Chondrocyte (in vitro differentiated cells): ENCODE measurements at places on chromosomes 5 and 9. TPM values are rescaled to one million over a fixed set of nuclear protein-coding genes. Genes with fewer than 3 reads are reported as not detected.

- no peak overlapping the region for H3K27ac ChIP-seq
- peaks cover 3% of the 10 kb centered on the region for H3K4me1 ChIP-seq
- no peak for DNase-seq
- H3K27me3 ChIP-seq = peaks cover 23% of the 10 kb centered on the region
- no peak overlapping the region for H3K4me3 ChIP-seq
- peaks cover 2% of the 10 kb centered on the region for H3K36me3 ChIP-seq
Measured at GRCh38 chr5:128885649-128886255, 79.5 kb upstream of the SLC27A6 start.

DNA sequence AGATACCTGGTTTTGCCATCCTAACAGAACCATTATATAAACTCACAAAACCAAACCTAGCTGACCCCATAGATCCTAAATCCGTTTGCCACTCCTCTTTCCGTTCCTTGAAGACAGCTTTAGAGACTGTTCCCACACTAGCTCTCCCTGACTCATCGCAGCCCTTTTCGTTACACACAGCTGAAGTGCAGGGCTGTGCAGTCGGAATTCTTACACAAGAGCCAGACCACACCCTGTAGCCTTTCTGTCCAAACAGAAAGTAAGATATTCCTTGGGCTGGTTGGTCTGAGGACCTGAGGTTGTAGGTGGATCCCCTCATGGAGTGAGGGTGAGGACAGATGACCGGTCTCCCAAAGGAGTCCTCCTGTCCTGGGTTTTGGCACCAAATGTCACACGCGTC lies 56.7 kb upstream of the NAA35 start:
- H3K27ac ChIP-seq = no peak overlapping the region
- no peaks in the 10 kb centered on the region for H3K27me3 ChIP-seq
- H3K36me3 ChIP-seq = no peaks in the 10 kb centered on the region
- no peak overlapping the region for H3K4me3 ChIP-seq
- no peak for DNase-seq
- peaks cover 4% of the 10 kb centered on the region for H3K4me1 ChIP-seq

GRCh38 chr9:21579247-21579671 lies 97.1 kb upstream of the IFNE start:
- no peaks in the 10 kb centered on the region for H3K27me3 ChIP-seq
- no peak overlapping the region for H3K4me3 ChIP-seq
- H3K4me1 ChIP-seq = peaks cover 26% of the 10 kb centered on the region
- H3K36me3 ChIP-seq = no peaks in the 10 kb centered on the region
- no peak overlapping the region for H3K27ac ChIP-seq

GRCh38 chr9:117134826-117135500 lies 279.9 kb downstream of the ASTN2 start:
- no peak for DNase-seq
- no peak overlapping the region for H3K4me3 ChIP-seq
- no peaks in the 10 kb centered on the region for H3K4me1 ChIP-seq
- peaks cover 4% of the 10 kb centered on the region for H3K27me3 ChIP-seq

DNA sequence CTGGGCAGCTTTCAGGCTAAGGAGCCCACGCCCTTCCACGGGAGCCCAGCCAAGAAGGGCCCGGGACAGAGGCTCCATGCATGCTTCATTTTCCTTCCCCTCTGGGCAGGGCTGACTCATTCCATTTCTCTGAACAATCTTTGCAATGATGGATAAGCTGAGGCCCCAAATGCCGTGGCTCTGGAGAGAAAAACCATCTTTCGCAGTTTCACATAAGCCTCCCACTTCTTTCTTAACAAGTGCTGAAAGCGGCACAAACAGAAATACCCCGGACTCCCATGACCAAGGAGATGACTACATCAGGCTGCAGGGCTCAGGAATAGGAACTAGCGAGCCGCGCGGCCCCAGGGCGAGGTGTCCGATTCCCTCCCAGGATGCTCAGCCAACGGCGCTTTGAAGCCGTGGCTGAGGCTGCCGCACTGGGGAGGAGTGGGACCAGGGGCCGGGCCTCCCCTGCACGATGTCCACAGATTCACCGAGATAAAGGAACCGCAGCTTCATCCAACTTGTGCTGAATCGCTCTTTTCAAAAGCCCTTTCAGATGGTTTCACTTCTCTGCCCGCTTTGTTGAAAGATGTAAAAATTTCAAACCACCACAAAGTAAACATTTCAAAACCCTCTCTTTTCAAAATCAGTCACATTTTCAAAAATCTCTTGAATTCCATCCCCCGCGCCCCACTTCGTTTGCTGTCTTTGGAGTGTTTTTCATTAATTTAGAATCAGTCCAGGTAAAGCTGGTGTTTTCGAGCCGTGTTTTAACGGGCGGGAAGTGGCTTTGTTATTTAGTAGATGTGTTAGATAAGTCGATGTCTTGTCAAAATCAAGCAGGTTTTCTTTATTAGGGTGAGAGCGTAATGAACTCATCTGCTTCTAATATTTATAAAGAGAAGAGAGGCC lies 96.5 kb upstream of the LMX1B start:
- peak overlapping the region; percentile 67 for H3K4me3 ChIP-seq
- peaks cover 30% of the 10 kb centered on the region for H3K4me1 ChIP-seq
- peak overlapping the region; percentile 89 for H3K27ac ChIP-seq
- H3K27me3 ChIP-seq = peaks cover 4% of the 10 kb centered on the region
- no peaks in the 10 kb centered on the region for H3K36me3 ChIP-seq

DNA sequence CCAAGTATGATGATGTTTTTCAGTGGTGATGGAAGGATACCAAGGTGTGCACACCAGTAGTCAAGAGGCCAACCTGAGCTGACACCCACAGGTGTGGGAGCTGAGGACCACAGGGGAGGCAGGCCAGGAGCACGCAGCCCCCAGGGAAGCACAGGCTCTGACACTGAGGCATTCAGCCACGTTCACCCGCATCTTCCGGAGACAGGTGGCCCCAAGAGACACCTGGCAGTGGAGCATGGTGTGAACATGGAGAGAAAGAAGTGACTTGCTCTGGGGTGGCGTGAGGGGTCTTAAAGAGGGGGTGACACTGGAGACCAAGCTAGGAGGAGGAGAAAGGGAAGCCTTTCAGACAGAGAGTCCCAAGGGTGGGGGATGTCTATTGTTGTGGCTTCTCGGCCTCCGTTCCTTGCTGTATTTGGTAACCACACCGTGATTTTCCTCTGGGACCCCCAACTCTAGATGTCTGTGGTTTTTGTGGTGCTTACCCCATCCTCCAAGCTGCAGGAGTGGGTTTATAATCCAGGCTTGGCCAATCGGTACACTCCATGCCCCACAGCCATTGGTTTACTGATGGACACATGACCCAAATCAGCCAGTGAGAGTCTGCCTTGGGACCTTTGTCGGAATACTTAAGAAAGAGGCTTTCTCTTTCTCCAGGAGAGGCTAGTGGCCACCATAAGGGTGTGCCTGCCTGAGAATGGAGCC lies 84.6 kb downstream of the HRH2 start:
- no peak for DNase-seq
- peaks cover 36% of the 10 kb centered on the region for H3K27me3 ChIP-seq
- H3K4me3 ChIP-seq = no peak overlapping the region
- H3K27ac ChIP-seq = no peak overlapping the region

DNA sequence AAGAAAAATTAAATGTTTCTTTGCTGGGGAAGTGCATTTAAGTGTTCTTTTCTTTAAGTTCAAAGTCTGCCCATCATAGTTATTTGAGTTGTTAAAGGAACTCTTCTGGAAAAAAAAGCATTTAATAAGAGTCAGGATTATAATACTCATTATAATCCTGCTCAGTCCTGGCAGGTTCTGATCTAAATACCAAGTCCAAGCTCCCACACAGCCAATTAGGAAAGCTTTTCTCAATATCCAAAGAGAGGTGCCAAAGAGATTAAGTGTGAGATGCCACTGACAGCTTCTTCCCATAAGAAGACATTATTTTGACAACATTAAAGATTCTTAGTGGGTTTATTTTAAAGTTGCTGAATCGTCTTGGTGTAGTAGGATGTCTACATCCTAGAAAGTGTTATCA lies 235.2 kb upstream of the DAB2 start:
- H3K27ac ChIP-seq = no peak overlapping the region
- no peak for DNase-seq
- H3K4me1 ChIP-seq = peaks cover 25% of the 10 kb centered on the region
- H3K4me3 ChIP-seq = no peak overlapping the region
- H3K27me3 ChIP-seq = no peaks in the 10 kb centered on the region
- H3K36me3 ChIP-seq = no peaks in the 10 kb centered on the region

Gene PIP5KL1
- 1.4 to 4.3 TPM (median 2.7 TPM) in 3 replicates for total RNA-seq

- H3K27ac ChIP-seq = no peak overlapping the region
- H3K27me3 ChIP-seq = no peaks in the 10 kb centered on the region
- peaks cover 1% of the 10 kb centered on the region for H3K36me3 ChIP-seq
Measured at GRCh38 chr9:125464591-125465385, 203.2 kb downstream of the GAPVD1 start.

GRCh38 chr9:20001058-20001457 lies 212.2 kb upstream of the SLC24A2 start:
- no peak for DNase-seq
- no peaks in the 10 kb centered on the region for H3K36me3 ChIP-seq
- no peak overlapping the region for H3K27ac ChIP-seq
- H3K4me3 ChIP-seq = no peak overlapping the region
- H3K4me1 ChIP-seq = peaks cover 26% of the 10 kb centered on the region

DNA sequence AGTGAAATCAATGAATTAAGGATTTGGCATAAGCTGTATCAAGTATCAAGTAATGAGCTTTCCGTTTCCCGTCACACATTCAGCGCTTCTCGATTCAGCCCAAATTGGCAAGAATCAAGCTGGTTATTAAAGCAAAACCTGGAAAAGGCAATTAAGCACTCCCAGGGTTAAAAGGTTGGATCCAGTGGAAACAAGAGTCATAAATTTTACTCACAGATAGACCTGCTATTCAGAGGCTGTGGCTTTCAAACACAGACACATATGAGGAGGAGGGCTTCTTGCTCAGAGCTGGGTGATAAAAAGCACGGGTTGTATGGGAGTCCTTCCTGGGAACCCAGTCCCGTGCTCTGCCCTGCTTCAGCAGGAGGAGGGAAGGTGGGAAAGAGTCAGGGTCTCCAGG lies 112.3 kb upstream of the CXCL14 start:
- no peak overlapping the region for H3K27ac ChIP-seq
- no peaks in the 10 kb centered on the region for H3K36me3 ChIP-seq
- peaks cover 63% of the 10 kb centered on the region for H3K27me3 ChIP-seq
- no peaks in the 10 kb centered on the region for H3K4me1 ChIP-seq
- no peak overlapping the region for H3K4me3 ChIP-seq

DNA sequence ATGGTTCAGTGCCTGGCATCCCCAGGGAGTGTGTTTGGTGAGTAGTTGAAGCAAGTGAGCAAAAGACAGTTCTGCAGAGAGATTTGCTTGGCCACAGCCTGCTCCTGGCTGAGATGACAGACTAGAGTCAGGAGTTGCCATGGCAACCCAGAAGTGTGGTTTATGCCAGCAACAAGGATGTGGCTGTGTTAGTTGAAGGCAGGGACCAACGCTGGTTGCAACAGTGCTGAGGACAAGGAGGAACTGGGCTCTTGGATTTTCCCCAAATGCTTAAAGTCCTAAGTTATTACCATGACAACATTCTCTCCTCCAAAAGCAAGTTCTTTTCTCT lies 2.7 kb downstream of the NXNL2 start:
- no peaks in the 10 kb centered on the region for H3K27me3 ChIP-seq
- H3K36me3 ChIP-seq = no peaks in the 10 kb centered on the region
- no peak for DNase-seq
- H3K27ac ChIP-seq = peak overlapping the region; percentile 79

DNA sequence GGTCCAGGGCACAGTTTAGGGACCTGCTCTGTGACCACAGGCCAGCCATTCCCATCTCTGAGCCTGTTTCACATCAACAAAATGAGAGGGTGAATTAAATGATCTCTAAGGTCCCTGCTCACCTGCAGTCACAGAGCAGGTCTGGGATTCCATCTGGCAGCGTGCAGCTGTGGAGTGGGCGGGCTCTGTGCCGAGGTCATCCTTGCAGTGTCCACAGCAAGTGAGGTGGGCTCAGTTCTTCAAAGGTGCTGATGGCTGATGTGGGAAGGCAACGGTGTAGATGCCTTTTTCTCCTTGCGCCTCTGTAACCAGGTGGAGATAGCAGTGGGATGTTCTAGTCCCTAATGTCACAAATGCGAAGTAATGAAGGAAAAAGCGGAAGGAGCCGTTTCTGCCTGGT lies 11.9 kb downstream of the OR2V1 start:
- H3K4me3 ChIP-seq = no peak overlapping the region
- no peak for DNase-seq
- peaks cover 13% of the 10 kb centered on the region for H3K4me1 ChIP-seq

DNA sequence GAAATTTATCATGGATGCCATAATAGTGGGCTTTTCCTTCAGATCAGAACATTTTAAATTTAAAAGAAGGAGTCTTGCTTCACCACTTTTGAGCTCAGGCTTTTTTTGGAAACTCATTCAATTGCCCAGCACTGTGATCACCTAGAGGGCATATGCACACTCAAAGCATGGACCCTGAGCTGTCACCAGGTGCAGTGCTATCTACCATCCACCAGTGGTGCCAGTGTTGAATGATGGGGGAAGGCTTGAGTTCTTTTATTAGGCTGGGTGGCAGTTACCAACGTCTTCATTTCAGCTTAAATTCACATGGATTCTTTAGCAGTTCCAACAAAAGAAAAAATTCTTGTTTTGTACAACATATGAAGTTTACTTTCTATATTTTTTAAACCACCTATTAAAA lies 164.1 kb downstream of the CFAP90 start:
- H3K4me1 ChIP-seq = no peaks in the 10 kb centered on the region
- no peak overlapping the region for H3K27ac ChIP-seq
- H3K27me3 ChIP-seq = peaks cover 34% of the 10 kb centered on the region
- DNase-seq = no peak
- no peak overlapping the region for H3K4me3 ChIP-seq

DNA sequence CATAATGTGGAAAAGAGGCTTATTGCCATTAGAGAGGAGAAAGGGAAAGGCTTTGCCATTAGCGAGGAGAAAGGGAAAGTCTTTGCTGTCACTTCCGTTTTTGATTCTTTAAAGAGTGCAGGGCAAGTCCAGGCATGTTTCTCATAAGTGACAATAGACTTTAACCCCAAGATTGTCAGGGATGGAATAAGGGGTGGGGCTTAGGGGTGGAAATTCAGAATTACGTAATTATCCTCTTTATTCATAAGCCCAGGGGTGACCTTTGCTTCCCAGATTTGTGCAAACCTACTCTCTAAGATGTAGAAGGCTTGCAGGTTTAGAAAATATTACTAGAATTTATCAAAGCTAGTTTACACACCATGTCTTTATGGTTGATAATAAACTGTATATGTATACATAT lies 2.3 kb upstream of the PLK2 start:
- H3K36me3 ChIP-seq = peaks cover 11% of the 10 kb centered on the region
- no peak overlapping the region for H3K4me3 ChIP-seq
- no peak for DNase-seq

GRCh38 chr5:53479590-53480415 lies 626 bp upstream of the FST start:
- H3K27ac ChIP-seq = no peak overlapping the region
- no peaks in the 10 kb centered on the region for H3K27me3 ChIP-seq
- H3K4me3 ChIP-seq = peak overlapping the region; percentile 82
- no peaks in the 10 kb centered on the region for H3K36me3 ChIP-seq
- DNase-seq = no peak

Gene MZB1
- total RNA-seq = not detected in 3 replicates

GRCh38 chr5:158921441-158922262 lies 178.1 kb downstream of the EBF1 start:
- no peak overlapping the region for H3K27ac ChIP-seq
- no peak for DNase-seq
- H3K27me3 ChIP-seq = no peaks in the 10 kb centered on the region

- no peaks in the 10 kb centered on the region for H3K36me3 ChIP-seq
- peaks cover 15% of the 10 kb centered on the region for H3K4me1 ChIP-seq
- H3K27me3 ChIP-seq = peaks cover 22% of the 10 kb centered on the region
Measured at GRCh38 chr9:97704851-97705250, 7.7 kb upstream of the XPA start.
